Stimulated activated naive CD8-positive, alpha-beta T cell treated with anti-CD3 and anti-CD28 coated beads, Interleukin-15, amount 100 ng/mL, for 72 hours (primary cell): ENCODE measurements at places on chromosomes 16 and 17.

DNA sequence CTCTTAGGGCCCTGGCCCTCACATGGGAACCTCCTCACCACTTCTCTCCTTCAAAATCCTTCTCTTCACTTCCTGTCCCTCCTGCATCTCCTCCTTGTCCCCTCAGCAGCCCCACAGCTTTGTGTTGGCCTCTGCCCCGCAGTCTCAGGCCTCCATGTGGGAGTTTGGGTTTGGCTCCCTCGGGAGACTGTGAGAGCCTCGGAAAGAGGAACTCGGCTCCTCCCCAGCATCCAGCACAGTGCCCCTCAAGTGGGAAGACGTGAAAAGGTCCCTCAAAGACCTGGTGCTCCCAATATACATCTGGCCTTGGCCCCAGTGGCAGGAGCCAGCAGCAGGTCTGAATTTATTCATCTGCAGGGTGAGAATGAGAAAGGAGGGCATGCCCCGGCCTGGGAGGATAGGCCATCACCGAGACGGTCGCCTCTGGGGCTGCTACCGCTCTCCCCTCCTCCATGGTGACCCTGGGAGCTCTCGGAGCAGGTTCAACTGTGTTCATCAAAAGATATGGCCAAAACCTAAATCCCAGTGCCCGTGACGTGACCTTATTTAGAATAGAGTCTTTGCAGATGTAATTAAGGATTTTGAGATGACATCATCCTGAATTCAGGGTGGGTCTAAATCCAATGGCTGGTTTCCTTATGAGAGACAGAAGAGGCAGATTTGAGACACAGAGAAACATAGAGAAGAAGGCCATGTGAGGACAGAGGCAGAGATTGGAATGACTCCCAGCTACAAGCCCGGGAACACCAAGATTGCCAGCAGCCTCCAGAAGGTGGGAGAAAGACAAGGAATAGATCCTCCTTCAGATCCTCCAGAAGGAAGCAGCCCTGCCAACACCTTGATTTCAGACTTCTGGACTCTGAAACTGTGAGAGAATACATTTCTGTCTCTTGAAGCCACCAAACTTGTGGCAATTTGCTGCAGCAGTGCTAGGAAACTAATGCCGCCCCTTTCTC is 135.1 kb downstream of the MRM1 start:
- DNase-seq = no peak

DNA sequence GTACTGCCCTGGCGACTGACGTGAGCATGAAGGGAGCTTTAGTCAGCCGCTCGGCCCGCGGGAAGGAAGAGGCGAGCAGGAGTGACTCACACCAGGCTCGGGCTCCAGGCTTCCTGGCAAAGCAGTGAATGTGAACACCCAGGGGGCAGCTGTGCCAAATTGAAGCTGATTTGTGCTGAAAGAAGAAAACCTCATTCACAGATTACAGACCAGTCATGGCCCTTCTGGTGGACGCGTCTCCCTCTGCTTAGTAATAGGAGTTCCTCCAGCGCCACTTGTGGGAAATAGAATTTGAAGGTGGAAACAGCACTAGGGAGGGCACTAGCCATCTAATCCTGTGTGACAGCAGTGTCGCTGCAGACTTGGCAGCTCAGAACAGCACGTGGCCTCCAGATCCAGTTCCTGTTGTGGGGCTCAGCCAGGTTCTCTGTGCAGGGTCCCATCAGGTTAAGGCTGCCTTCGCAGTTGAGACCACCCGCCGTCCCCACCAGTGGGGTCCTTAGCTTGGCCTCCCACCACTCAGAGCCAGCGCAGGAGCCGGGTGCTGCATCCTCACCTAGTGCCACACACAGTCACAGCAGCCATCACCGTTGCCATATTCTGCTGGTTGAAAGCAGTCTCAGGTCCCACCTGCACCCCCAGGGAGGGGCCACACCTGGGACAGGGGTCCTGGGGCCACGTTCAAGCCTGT is 164.5 kb upstream of the CHMP6 start:
- peak; percentile 30 for DNase-seq

DNA sequence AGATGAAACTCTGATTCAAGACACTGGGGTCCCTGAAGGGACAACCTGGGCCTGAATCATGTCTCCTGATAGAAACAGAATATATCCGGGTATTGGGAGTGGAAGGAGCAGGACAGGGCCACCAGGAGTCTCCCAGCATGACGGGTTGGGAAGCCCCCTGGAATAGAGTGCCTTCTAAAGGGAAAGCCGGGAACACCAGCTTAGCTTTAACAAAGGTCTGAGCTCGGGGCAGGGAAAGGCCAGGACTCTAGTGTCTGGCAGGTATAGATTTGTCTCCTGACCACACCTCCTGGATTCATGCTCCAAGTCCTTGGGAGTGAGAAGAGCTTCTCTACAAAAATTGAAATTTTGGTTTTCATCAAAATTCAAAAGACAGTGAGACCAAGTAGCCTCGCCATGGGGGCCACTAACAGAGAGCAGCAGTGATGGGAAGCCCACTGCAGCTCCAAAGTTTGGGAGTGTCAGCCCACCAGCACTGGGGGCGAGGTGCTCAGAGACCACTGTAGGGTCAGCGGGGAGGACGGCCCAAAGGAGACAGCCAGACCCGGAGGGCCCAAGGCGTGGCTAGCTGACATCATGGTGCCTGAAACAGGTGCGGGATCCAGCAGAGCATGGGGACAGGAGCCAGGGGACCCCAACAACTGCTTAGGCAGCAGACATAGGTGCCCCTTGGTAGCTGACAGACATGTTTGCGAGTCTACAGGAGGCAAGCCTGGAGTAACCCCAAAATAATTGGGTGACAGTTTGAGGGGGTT is 81.0 kb downstream of the C16orf78 start:
- no peak for DNase-seq

DNA sequence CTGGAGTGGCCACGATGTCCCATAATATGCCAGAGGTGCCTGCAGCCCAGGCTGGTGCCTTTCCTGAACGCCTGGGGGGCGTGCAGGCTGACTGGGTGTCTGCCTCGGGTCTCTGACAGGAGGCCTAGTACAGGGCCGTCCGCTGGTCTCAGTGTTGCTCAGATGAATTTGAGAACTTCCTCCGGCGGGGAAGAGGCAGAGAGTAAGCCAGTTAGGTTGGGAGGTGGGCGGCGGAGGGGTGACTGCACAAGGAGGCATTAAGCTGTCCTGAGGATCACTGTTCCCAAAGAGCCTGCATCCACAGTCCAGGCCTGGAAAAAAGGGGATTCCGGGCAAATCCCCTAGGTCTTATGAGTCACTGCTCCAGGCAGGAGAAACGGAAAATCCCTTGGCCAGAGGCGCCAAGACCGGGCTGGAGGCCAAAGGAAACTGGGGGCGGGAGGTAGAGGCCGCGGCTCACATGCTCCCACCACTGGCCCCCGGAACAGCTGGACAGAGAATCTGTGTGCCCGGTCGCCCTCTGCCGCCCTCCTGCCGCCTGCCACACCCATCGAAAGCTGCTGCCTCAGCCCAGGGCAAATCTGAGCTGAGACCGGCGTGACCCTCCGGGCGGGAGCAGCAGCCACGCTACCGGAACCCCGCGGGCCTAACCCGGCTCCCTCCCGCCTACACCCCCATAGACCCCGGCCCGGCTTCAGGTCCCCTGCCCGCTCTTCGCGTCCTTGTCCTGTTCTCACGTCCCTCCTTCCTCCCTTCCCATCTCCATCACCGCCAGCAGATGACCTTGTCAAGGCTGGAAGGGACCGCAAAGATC is 1.2 kb downstream of the TRIM47 start:
- peak; percentile 29 for DNase-seq

- no peak for DNase-seq
These were observed 43.9 kb upstream of the SREBF1 start for GRCh38 chr17:17880577-17881196.

DNA sequence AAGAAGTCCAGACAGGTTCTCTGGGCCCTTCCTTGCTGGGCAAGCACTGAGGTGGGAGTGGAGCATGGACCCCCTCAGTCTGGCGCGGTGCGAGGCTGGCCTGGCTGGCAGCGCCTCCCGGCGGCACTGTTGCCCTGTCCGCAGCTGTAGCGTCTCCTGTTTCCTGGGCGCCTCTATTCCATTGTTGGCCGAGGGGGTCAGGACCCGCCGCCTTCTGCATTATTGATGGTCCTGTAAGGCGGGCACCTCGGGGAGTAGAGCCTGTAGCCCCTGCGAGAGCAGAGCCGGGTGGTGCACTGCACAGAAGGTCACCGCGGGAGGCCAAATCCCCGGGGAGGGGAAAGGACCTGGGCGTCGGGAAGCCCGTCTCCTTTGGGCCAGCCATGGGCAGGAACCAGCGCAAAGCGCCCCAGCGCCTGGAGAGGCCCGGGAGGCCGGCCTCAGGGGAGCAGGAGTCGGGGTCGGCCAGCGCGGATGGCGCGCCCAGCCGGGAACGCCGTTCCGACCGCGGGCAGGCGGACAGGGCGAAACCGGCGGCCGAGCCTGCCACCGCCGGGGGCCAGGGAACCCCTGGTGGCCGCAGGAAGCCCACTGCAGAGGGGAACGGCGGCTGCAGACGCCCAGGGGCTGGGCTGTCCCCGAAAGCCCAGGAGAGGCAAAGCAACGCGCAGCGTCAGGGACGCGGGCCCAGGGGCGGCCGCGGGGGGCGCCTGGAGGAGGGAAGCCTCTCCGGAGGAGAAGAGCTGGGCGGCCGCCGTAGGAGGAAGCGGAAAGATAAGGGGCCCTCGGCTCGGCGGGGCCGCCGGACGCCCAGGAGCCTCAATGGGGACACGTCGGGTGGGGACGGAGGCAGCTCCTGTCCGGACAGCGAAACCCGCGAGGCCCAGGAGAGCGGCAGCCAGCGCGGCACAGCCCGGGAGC is at the start of gene MYO15B:
TSS of gene MYO15B (plus strand) at position 126 of the 921 bp plus-strand sequence. CDS start at position 384, 258 bp downstream.
- peak; percentile 86 for DNase-seq

- no peak for DNase-seq
These were observed 61.8 kb downstream of the ARSG start for GRCh38 chr17:68353111-68353521.

DNA sequence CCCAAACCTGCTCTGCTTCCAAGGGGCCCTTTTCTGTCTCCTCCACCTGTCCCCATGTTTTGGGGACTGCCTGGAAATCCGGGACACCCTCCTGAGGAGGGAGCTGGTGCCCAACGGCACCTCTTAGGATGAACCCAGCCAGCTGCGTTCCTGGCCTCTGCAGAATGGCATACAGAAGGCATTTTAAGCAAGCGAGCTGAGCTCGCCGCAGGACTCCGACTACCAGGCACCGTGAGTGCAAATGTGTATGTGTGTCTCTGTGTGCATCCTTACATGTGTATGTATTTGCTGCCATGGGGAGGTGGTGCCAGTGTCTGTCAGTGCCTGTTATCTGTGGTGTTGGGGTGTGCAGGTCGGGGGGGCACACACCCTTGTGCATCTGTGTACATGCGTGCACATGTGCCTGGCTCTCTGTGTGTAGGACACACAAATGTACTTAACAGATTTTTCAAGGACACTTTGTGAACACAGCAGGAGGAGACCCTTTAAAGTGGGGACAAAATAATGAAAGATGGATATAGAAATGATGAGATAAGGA is 39.3 kb downstream of the ABAT start:
- no peak for DNase-seq

GRCh38 chr16:60371591-60371990 is 1637.5 kb upstream of the GOT2 start:
- no peak for DNase-seq

DNA sequence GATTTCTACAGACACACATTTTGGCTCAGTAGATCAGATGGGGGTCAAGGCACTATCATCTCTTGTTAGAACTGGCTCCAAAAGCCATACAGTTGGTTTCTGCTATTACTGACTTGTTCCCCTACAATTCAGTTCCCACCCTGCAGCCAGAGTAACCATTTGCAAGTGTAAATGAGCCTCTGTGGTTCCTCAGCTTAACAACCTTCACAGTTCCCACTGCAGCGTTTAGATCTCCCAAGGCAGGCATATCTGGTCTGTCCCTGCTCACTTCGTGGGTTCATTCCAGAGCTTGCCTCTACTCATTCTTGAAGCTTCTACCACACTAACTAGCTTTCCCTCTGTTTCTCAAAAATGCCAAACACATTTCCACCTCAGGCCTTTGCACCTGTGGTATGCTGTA is 186.1 kb downstream of the CBLN1 start:
- no peak for DNase-seq

DNA sequence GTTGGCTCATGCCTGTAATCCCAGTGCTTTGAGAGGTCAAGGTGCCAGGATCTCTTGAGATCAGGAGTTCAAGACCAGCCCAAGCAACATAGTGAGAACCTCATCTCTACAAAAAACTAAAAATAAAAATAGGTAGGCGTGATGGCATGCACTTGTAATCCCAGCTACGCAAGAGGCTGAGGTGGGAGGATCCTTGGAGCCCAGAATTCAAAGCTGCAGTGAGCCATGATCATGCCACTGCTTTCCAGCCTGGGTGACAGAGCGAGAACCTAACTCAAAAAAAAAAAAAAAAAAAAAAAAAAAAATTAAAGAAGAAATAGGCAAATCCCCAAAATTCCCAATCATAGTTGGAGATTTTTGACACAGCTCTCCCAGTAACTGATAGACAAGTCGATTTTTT is 32.2 kb upstream of the SRCIN1 start:
- DNase-seq = no peak

DNA sequence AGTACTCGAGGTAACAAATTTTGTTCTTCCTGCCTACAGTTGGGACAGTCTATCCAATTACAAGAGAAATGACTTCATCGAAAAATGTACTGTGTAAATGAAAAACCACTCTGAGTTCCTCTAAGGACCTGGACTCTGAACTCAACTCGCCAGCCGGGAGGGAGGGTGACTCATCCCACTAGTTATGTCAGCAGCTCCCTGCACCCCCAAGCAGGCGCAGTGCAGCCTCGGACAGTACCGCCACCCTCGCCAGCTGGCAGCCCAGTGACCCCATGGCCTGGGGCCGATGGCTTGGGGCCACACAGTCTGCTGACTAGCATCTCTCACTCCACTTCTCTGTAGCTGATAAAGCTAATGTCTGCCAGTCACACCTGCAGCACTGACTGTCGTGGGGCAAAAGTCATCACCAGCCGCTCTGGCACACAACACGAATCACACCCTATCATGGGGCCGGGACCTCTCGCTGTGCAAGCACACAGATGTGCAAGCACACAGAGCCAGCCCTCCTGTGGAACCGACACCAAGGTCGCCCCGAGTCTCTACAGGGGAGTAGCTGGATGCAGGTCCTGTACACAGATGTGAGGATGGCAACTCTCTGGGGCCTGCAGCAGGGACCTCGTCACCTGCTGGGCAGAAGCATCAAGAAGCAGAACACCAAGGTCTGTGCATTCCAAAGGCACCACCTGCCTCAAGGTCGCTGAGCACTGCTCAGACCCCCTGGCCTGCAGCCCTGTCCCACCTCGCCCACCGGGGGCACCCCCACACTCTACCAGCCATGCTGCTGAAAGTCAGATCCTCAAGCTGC is 5.7 kb downstream of the CSNK1D start:
- peak; percentile 40 for DNase-seq

DNA sequence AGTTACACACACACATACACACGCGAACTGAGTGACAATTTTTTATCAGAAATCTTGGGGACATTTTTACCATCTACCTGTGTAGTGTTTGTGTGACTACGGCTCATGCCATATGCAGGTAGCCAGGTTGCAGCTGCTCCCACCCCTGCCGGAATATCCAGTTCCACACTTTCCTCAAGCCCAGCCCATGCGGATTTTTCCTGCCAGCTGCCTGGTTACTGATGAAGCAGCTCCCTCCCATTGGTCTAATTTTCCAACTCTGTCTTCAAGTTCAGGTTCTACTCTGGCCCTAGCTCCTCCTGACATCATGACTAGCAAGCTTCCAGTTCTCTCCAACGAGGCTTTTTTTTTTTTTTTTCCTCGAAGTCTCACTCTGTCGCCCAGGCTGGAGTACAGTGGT is 4.8 kb downstream of the GSG1L2 start:
- no peak for DNase-seq

- DNase-seq = peak; percentile 73
These were observed 933 bp downstream of the CCR7 start for GRCh38 chr17:40564195-40564882.

GRCh38 chr17:75069783-75070182 is 18.0 kb upstream of the SLC16A5 start:
- DNase-seq = no peak
